Stimulated activated CD4-positive, alpha-beta T cell treated with anti-CD3 and anti-CD28 coated beads, Interleukin-2, amount 100 ng/mL, for 24 hours (primary cell): ENCODE measurements at places on chromosomes 12 and 14.
A peak's percentile ranks its signal among the peaks of the same experiment; 100 is the strongest.

DNA sequence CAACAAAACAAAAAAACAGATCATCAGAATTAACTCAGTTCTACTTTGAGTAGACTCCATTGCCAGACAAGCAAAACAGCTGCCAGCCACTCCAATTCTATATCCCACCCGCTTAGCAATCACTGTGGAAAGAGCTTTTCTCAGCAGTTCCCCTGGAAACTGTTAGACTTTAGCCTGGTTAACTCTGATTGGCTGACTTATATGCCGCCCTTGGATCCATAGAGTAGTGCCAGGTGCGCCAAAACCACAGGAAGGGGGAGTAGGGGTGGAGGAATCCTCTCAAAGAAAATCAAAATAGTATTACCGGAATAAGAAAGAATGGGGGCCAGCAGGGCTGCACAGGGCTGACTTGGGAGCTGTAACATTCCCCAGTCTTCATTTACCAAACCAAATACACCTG lies 5.4 kb upstream of the EML5 start:
- DNase-seq: no peak

- no peak for DNase-seq
These were observed 50.0 kb upstream of the EVL start for GRCh38 chr14:100015251-100015655.

DNA sequence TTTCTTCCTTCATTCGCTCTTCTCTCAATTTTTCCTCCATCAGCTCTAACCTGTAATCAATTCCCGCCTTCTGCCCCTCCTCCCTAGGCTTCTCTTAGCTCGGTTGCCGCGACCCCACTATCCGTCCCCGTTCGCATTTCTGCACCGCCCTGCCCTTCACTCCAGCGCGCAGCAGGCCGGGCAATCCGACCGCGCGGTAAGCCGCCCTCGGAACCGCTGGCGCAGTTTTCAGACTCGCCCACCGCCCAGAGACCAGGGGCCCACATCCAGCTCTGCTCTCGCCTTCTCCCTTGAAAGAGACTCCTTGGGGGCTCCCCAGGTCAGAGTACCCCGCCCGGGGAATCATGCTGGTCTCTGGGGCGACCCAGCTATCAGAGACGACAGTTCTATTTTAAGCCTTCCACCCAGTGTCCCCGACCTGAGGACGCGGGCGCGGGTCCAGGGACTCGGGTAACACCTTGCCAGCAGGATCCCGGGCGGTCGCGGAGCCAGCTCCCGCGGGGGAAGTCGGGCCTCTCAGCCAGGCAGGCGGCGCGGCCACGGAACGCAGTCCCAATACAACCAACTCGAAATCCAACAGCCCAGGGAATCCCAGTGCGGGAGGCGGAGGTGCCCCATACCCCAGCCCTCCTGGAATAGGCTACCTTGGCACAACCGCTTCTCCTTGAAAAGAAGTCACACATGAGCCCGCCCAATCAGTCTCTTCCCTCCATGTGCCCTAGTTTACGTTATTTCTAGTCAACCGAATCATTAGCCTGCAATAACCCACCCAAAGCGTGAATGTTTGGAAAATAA lies 5.7 kb upstream of the SLC38A4 start:
- peak; percentile 11 for DNase-seq

DNA sequence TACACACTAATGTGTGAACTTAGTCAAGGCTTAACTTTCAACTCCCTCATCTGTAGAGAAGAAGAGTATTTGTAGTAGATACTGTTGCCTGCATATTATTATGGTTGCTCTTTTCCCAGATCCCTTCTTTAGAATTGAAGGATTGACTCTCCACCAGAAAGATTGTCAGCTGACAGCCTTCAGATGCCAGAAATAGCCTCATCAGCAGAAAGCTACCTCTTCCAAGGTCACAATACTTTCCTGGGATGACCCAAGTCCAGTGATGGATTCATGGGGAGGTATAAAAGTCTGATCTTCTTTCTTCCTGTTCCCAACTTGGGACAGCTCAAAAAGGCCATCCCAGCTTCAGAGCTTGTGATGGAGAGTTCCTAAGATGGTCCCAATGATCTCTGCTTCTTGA lies 78.2 kb downstream of the TBX5 start:
- no peak for DNase-seq

DNA sequence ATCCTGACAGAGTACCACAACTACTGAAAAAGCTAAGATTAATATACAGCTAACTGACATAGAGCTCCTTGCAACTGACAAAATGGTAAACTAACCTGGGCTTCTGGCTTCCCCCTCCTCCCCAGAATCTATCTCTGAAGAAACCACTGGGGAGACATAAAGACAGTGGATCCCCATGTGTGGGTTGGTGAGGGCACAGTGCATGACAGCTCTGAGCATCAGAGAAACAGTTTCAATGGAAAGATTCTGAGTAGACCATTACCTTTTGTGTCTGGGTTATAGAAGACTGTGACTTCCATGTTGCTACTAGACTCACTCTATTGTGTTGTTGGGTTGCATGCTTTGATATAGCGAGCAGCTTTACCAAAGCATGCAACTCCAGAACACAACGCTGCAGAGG lies 247.4 kb downstream of the EFCAB11 start:
- DNase-seq: no peak

GRCh38 chr12:83147341-83147740 lies 460.6 kb downstream of the TMTC2 start:
- DNase-seq: no peak

DNA sequence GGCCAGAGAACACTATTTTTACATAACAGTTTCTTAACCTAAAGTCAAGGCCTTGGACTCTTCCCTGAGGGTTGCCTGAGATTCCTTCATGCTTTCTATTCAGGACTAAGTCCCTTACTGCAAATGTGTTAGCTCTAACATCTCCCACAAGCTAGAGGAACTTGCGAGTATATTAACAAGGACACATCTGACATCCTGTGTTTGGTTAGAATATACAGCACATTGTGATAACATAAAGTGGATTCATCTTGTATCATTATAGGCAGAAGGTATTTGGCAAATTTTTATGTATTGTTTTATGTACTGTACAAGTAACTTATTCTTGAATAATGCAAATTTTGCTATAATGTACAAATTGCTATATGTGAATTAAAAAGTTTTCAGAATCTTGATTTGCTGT lies 45.5 kb downstream of the SH2B3 start:
- no peak for DNase-seq

GRCh38 chr14:90091393-90091792 lies 29.6 kb downstream of the KCNK13 start:
- DNase-seq: no peak
